Hypothalamus (tissue), 51 donors: ENCODE measurements at places on chromosomes 5 and 9.

- no peak for DNase-seq
These were observed 43.8 kb upstream of the CDK20 start for GRCh38 chr9:88018101-88018500.

DNA sequence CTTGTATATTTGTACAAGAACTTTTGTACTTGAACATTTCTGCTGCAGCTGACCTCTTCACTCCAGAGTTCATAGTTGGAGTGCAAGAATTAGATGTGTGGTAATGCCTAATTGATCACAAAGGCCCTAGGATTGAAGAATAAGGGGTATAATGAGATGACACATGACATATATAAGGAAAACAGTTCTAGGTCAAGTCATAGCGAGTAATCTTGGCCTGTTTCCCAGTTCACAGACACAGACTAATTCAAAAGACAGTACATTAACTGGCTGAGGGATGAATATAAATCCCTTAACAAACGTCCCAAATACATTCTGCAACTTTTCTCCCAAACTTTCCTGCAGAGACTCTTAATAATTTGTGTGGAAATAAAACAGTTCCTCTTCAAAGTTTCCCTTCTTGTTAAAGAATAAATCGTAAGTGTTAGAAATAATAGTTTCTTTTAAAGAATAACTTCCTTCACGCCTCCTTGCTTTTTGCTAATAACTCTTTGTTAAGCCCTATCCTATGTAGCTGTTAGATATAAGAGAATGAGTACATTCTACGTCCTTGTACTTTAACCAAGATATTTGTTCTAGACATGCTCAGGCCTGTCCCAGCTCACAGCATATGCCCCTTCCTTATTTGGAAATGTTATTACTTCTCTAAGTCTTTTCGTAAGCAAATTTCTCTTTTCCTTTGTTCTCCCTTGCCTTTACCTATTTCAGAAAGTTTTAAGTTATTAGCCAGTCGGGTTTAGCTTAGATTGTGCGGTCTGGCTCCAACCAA, 556.4 kb upstream of the CTNND2 start:
- no peak for DNase-seq

DNA sequence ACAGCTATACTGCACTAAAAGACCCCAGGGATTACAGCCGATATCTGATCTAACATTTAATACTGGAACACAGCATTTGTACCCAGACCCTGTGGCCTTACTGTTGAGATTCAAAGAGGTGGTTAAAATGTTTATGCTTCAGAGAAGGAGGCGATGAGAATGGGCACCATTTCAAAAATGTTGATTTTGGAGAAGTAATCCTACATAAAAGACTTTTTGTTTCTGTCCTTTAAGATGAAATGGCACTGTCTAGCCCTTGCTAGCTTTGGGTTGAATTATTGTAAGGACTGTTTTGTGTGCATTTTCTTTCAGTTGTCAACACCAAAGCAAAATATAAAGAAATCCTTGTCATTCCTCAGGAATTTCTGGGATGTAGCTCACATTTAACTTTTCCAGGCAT, 288.5 kb upstream of the ANKH start:
- DNase-seq, result no peak

DNA sequence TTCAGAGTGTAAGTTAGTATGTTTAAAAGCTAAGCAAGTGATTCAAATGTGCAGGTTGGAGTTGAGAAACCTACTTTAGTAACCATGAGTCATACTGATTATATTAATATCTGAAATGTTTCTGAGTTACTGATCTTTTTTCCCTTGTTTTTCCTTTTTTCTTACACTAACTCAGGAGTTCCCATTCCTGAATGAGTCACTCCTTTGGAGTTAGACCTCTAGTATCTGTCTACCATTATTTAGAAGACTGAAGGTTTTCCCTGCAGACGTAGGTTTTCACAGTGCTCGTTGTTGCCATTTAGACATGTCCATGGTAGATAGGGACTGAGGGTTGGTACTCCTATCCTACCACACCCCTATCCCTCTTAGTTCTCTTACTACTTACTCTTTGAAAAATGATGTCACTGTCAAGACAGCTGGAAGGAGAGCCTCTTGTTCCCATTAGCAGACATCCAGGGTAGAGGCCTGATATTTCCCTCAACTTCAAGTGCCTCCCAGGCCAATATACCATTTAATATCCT, 20.2 kb downstream of the OCLN start:
- DNase-seq, result no peak

DNA sequence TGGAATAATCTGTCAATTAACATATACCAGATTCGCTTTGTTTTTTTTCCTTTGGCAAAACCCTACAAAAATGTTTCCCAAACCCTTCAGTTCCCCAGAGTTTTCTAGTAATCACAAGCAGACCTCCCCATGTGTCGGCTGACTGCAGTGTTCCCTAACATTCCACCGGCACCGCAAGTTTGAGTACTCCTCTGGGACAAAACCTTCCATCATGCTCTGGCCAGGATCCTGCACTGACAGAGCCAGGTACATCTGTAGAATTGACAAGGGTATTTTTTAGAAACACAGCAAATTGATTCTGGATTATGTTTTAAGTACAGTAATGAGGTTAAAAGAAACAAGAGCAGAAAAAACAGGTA, 174.7 kb downstream of the GAS1 start:
- DNase-seq, result no peak

DNA sequence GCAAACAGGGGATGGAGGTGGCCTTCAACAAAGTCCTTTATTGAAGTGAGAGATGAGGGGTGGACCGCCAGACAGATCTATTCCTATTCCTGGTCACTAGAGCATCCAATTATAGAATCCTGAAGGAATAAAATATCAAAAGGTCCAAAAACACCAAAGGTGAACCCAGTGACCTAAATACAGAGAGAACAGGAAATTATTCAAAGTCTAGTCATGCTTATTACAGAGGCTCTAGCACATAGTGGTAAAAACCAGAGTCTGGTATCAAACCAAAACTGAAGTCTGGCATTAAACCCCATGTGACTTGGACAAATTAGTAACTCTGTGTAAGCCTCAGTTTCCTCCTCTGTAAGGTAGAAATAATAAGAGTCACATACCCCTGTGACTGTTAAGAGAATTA, 100.5 kb upstream of the SNX2 start:
- DNase-seq, result no peak

GRCh38 chr5:159324986-159325385, 5.3 kb downstream of the IL12B start:
- DNase-seq, result no peak

DNA sequence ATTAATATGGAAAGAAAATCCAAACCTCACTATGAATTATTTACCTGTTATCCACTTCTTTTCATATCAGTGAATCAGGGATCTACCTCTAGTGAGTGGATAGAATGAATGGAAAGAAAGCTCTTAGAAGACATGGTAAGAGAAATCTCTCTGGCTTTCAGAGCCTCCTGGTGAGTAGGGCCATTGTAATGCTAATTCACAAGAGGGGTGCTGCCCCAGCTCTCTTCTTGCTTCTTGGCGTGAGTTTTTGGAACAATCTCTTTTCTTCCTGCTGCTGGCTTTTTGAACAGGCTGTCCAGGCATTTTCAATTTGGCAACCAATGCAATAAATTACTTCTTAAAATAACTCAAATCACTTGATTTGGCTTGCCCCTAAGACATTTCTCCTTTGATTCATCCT, 49.9 kb upstream of the KCNN2 start:
- peak; percentile 5 for DNase-seq

DNA sequence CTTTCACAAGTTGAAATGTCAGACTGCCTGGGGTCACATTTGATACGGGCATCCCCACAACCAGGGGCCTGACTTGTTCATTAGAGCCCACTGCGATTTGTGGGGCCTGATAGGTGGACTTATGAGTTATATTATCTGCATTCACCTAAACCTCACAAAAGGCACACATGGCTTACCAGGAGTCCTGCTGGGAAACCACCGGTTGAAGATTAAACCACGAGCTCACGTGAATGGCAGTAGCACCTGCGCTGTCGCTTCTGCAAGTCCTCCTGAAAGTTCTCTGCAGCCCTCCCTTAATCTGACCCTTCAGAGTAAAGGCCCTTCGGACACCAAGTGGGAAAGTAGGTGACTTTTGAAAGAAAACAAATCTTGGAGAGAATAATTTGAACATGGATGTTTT, 68.9 kb downstream of the PPIC start:
- DNase-seq, result no peak
